Activated CD4-positive, CD25-positive, alpha-beta regulatory T cell treated with anti-CD3 and anti-CD28 coated beads, Interleukin-2, amount 50 U/mL, for 16 hours (primary cell): ENCODE measurements at places on chromosomes 5 and 9.

- DNase-seq: no peak
Observed at GRCh38 chr9:69649566-69650250, 22.5 kb downstream of the APBA1 start.

DNA sequence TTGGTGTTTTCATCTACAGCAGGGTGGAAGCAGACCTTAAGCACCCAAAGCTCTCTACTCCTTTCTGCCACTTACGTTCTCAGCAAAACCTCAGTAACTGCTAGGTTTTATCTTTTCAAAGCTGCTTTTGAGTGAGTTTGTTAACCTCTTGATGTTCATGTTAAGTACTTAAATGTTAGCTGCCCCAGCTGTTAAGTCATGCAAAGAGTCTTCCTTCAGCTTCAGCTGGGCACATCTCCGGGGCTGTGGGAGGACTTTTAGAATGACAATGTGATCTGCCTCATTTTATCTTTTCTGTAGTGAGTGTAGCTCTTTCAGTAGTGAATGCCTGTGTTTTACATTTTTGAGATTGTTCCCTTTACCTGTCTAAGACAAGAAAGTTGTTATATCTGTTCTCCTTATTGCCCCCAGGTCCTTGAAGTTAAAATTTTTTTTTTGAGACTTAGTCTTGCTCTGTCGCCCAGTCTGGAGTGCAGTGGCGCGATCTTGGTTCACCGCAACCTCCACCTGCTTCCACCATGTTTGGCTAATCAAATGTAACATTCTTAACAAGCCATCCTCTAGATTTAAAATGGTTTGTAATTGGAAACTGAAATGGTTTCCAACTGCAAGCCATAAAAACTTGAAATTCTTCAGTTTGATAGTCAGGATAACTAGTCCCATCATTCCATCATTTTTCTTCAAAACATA lies 19.6 kb downstream of the KDM4C start:
- DNase-seq: no peak

GRCh38 chr9:84296146-84296843 lies 44.3 kb downstream of the SLC28A3 start:
- no peak for DNase-seq

- DNase-seq: no peak
Observed at GRCh38 chr5:173883347-173883924, 4.7 kb upstream of the CPEB4 start.

GRCh38 chr5:125181955-125182354 lies 435.5 kb upstream of the ZNF608 start:
- no peak for DNase-seq

GRCh38 chr9:134571946-134572917 lies 69.4 kb upstream of the COL5A1 start:
- DNase-seq: no peak

GRCh38 chr9:125547368-125547767 lies 159.6 kb downstream of the MAPKAP1 start:
- no peak for DNase-seq

DNA sequence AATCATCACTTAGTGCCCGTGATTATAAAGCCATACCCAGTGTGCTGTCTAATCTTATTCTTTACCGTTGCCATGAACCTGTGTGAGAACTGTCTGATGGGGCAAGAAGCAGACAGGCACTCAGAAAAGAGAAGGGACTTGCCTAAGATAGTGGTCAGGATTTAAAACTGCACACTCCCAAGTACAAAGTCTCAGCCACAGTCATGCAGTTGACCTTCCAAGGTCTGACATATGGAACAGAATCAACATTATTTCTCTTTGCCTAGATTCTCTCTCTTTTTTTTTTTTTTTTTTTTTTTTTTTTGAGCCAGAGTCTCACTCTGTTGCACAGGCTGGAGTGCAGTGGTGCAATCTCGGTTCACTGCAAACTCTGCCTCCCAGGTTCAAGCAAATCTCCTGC lies 1.9 kb upstream of the PPP2CA start:
- DNase-seq: no peak

DNA sequence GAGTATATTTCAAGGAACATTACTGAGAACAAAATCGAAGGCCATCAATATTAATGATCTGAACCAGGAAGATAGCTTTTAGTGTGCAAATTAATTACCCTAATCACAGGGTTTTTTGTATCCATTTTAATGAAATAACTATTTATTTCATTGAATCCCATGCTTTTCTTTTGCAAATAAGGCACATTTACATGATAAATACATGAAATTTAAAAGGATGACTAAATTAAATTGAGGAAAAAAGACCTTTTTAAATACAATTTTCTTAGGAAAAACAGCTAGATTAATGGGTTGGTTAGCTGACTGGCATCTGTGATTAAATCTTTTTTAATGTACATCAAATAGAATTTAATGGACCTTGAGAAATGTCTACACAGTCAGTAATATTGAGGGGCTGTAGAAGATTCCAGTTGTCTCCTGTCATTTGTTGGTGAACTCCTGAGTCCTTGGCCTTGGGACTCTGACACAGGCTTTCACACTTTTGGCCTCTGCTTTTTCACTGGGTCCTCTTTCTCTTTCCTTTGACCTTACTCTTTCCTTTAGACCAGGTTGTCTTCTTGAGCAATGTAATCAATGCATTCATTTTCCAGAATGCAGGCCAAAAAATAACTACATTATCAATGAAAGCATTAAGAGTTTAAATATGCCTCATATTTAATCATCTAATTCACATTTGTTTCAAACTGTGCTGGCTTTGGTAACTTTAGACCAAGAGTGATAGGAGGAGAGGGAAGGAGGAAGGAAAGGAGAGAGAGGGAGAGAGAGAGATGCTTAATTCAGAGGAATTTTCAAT lies 511.5 kb downstream of the ZNF608 start:
- no peak for DNase-seq

DNA sequence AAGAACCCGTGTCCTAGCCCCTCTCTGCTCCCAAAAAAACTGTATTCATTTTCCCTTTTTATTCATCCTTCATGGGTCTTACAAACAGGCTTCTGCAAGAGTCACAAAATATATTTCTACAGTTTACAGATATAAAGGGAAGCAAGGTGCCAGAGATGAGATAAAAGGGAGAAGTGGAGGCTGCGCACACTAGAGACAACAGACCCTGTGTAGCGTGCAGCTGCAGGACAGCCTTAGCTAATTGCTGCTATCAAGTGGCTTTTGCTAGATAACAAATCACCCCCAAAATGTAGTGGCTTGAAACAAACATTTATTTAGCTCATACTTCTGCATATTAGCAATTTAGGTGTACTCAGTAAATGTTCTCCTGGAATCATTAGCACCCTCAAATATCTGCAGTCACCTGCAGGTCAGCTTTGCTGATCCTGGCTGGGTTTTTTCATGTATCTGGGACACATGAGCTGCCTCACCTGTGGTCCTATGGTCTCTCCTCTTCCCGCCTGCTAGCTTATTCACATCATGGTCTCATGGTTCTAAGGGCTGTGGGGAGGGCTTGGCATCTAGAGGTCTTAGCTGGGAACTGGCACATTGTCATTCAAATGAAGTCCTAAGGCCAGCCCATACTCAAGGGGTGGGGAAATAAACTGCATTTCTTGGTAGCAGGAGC lies 29.4 kb downstream of the ARHGEF37 start:
- no peak for DNase-seq

- no peak for DNase-seq
Observed at GRCh38 chr5:136740228-136740627, 374.9 kb upstream of the TRPC7 start.

DNA sequence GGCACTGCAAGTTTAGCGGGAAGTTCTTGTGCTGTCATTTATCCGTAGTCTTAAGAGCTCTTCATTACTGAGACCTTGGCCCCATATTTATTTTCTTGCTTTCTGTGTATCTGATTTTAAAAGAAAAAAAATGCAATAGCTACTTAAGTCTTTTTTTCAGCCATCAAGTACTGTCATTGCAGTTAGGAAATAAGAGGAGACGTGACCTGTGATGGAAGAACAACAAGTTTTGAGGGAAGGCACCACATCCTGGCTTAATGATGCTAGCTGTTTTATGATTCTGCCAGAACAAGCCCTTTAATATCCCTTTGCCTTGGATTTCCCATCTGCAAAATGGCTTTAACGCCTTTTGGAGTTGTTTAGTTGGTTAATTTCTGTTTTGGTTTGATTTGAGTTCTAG lies 3.8 kb downstream of the RGMB start:
- DNase-seq: no peak

DNA sequence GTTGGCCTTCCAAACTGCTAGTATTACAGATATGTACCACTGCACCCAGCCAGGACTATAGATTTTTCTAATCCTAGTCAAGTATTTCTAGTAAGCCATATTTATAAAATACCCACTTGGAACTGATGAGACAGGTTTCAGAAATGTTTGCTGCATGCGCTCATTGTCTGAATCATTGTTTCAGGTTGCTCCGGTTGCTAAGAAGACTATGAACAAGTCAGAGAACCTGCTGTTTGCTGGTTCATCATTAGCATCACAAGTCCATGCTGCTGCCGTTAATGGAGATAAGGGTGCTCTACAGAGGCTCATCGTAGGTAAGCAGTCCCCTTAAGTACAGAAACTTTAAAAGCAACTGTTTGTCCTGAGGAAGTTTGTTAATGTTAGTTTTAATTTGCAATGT lies 5.3 kb downstream of the INVS start:
- DNase-seq: no peak

- DNase-seq: no peak
Observed at GRCh38 chr5:135551593-135552447, 16.1 kb upstream of the NEUROG1 start.
